M059J (cell line): ENCODE measurements at places on chromosomes 4 and X. TPM values are rescaled to one million over a fixed set of nuclear protein-coding genes. Genes with fewer than 3 reads are reported as not detected.

The MUC7 gene
- 0.25 TPM in 1 of 2 replicates, not detected in the other for total RNA-seq

The DUX4 gene
- total RNA-seq, result not detected in 2 replicates

The ABCG2 gene
- total RNA-seq, result 11.9 and 14.7 TPM in 2 replicates

DNA sequence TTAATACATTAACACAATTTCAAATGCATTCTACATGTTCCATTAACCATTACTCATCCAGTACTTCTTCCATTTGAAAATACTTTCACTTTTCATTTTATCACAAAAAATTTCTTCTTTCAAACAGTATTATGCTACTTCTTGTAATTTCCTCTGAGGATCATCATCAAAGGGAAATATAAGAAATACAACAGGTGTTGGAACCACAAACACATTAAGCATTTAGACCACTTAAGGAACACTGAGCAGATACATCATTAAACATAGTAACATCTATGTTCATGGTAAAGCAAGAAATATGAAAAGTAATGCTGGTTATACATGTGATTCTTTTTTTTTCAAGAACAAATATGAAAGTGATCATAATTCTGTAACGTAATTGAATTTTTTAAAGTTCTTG is 2207.0 kb downstream of the ARAP2 start:
- DNase-seq, result no peak

DNA sequence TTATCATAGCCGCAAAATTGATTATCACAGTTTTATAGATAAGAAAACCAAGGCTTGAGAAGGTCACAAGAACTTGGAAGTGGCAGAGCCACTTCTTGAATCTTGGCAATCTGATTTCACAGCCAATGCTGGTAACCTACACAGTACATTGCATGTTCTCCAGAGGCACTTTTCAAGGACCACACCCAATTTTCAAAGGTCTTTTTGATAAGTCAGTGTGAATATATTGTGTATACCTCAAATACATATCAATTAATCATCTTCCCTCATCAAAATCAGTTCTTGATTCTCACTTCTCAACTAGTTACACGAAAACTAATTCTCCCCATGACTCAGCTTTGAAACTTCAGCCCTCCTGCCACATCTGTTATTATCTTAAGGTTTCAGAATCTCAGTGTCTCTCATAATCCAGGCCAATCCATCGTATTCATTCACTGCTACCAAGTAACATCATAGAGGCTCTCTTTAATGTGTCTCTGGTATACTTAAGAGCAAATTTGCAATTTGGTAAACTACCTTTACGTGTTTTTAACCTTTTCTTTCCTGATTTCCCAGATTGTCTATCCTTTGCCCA is 16.8 kb downstream of the CAMK2D start:
- DNase-seq, result no peak

DNA sequence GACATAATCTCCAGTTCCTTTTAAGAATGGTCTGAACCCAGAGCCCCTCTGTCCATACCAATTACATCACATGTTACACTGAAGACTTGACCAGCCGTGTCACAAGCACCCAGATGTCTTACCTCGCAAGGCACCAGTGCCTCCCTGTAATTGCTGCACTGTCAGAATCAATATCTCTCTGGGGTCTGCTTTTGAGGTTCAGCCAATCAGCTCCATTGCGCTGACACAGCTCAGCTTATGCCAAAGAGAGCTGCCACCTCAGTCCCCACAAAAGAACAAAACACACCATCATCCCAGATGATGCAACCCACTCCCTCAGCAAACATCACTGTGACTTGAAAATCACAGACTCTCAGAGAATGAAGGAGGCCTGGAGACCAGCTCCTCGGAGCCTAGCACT is 82.5 kb upstream of the SORBS2 start:
- DNase-seq, result no peak
